ENCODE measurements at places on chromosomes 11 and 22.

GRCh38 chr22:45925811-45926351 is 51.1 kb downstream of the WNT7B start:
- no peak for DNase-seq

GRCh38 chr22:49553518-49554295 is 274.0 kb downstream of the BRD1 start:
- no peak for DNase-seq

DNA sequence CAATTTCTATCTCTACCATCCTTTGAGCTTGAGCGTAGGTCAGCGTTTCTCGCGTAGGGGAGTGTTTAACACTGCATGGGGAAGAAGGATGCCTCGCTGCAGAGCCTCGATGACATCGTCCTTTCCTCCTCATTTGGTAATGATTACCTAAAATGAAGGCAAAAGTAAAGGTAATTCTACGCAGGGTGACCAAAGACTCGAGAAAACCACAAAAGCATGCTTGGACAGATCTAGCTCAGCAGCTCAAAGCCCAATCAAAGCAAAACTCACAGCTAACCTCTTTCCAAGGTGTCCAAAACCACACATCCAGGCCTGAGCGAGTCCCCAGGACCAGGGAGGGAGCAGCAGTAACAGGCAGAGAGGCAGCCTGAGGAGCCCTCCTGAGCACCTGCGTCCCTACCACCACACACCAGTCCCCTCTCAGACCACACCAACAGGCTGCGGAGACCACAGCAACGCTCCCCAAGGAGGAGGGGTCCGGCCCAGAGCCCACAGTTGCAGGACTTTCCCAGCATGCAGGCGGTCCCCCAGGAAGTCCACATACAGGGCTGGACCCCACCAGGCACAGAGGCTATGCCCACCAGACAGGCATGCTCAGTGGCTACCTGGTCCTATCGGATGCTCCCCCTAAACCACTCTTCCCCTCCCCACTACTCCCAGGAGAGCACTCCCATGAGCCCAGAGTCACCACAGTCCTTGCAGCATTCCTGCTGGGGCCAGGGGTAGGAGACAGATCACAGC is 3.3 kb downstream of the BRD1 start:
- DNase-seq, result no peak

DNA sequence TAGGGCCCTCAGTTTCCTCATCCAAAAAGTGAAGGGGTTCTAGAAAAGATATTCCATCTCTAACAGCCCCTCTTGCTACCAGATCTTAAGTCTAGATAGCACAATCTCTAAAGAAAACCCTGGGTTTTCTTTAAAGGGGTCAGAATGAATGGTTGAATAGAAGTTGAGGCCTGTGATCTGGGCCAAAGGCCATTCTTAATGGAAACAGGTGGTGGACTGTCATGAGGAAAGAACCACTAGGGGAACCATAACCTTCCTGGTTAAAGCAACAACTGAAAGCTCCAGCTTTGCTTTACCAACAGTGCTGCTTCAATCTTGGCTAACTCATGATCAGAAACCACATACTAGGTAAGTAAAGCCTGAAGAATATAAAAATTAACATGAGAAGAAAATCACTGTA is 1.8 kb downstream of the CELF1 start:
- no peak for DNase-seq

- no peak for DNase-seq
These were observed 29.5 kb upstream of the FTH1 start for GRCh38 chr11:61996933-61997332.

DNA sequence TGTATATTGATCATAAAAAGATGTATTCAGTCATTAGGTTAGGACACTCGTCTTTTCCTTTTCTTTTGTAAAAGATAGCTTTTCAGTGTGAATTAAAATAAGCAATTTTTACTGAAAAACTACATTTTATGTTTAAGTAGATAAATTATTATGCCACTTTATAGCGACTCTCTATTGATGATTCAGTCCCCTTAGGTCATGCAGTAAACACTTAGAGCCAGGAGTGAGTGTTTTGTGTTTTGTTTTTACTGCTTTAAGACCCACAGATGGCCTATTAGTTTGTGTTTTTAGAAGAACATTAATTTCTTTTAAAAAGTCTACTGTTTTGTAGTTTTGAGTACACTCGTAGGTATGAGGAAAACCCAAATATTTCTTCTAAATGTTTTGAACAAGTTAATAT is 86.6 kb downstream of the YAP1 start:
- DNase-seq, result no peak

DNA sequence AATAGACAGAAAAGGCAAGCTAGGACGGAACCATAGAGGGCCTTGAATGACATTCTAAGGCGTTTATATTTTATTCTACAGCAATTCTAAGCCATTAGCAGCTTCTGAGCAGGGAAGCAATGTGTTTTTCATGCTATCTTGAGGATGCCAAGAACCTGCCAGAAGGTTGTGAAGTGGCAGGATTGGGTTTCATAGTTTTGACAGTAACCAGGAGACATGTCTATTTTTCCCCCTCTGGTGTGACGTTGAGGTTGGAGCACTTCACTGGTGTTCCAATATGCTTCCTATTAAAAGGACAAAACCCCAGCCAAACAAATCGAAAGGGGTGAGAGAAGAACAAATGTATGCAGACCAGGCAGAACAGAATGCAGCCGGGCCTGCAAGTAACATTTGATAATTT is 148.2 kb downstream of the SPATA19 start:
- DNase-seq, result no peak

Measured in NCI-H460 (cell line).